A549 treated with DMSO at 1 μM for 4 hours (cell line): ENCODE measurements at places on chromosomes 12 and 14. TPM values are rescaled to one million over a fixed set of nuclear protein-coding genes. Genes with fewer than 3 reads are reported as not detected.

Gene INHBC
- not detected in 5 replicates for total RNA-seq

Gene CLEC4E
- 0.37 to 0.74 TPM (median 0.41 TPM) in 5 replicates for total RNA-seq

Gene ZNF705A
- total RNA-seq = not detected in 5 replicates

Gene FAM90A1
- 0.03 to 0.14 TPM (median 0.12 TPM) in 5 replicates for total RNA-seq
